ENCODE measurements at places on chromosomes 11 and 22.
A peak's percentile ranks its signal among the peaks of the same experiment; 100 is the strongest.

- no peaks in the 10 kb centered on the region for H3K27me3 ChIP-seq
- no peak overlapping the region for H3K4me3 ChIP-seq
Measured at GRCh38 chr11:90818196-90818745, 595.4 kb upstream of the CHORDC1 start.

GRCh38 chr22:45468872-45469271, 33.8 kb upstream of the FBLN1 start:
- peak overlapping the region; percentile 78 for H3K27ac ChIP-seq
- peaks cover 20% of the 10 kb centered on the region for H3K4me1 ChIP-seq
- H3K36me3 ChIP-seq, result no peaks in the 10 kb centered on the region
- H3K4me3 ChIP-seq, result no peak overlapping the region

GRCh38 chr22:17191163-17191784, 28.0 kb downstream of the ADA2 start:
- no peak overlapping the region for H3K4me3 ChIP-seq
- no peak for DNase-seq
- no peaks in the 10 kb centered on the region for H3K27me3 ChIP-seq
- no peak overlapping the region for H3K27ac ChIP-seq
- H3K4me1 ChIP-seq, result no peaks in the 10 kb centered on the region

GRCh38 chr11:38272376-38272775, 1674.3 kb upstream of the RAG2 start:
- H3K27me3 ChIP-seq, result no peaks in the 10 kb centered on the region
- H3K4me1 ChIP-seq, result no peaks in the 10 kb centered on the region
- no peak overlapping the region for H3K4me3 ChIP-seq
- no peak overlapping the region for H3K27ac ChIP-seq

DNA sequence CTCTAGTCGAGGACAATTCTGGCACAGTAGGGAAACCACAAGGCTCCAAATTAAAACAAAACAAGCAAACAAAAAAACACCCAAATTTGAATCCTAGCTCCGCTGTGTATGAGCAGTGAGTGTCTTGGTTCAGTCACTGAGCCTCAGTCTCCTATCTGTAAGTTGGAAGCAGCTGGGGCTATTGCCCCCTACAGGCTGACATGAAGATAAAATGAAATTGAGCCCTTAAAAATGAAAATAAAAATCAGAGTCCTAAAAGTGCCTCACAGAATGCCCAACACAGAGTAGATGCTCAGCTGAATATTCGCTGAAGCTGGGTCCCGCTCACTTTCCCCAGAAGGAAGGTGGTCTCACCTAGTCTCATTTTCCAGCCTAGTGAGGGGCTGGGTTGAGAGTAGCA, 65.2 kb downstream of the PDE2A start:
- H3K4me1 ChIP-seq, result no peaks in the 10 kb centered on the region
- no peaks in the 10 kb centered on the region for H3K36me3 ChIP-seq
- no peak for DNase-seq
- no peak overlapping the region for H3K4me3 ChIP-seq
- H3K27me3 ChIP-seq, result no peaks in the 10 kb centered on the region

DNA sequence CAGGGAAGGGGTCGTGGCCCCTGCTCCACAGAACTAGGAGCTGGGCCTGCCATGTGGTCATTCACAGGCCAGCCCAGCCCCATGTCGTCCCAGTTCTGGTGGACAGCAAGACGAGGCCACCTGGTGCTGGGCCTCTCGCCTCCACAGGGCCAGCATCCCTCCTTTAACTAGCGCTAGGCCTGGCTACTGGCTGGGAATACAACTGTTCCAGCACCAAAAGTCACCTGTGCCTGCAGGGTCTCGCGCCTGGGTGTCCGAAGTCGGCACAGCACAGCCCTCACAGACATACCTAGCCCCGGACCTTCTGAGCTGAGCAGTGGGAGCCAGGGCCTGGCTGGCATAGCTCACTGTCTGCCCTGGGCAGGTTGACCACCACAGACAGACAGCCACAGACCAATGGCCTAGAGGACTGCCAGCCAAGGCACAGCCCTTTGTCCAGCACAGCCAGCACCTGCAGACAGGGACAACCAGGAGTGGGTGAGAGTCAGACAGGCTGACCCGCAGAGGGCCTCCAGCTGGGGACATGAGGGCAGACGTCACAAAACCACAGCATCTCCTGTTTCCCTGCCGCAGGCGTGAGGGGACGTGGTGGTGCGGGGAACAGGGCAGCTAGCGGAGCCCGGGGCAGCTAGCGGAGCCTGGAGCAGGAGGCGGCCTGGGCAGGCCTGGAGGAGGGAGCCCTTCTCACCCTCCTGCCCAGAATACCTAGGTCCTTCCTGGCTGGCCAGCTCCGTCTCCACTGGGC, 27.2 kb upstream of the TH start:
- H3K4me1 ChIP-seq, result peaks cover 16% of the 10 kb centered on the region
- no peak overlapping the region for H3K27ac ChIP-seq
- no peak for DNase-seq
- no peak overlapping the region for H3K4me3 ChIP-seq

DNA sequence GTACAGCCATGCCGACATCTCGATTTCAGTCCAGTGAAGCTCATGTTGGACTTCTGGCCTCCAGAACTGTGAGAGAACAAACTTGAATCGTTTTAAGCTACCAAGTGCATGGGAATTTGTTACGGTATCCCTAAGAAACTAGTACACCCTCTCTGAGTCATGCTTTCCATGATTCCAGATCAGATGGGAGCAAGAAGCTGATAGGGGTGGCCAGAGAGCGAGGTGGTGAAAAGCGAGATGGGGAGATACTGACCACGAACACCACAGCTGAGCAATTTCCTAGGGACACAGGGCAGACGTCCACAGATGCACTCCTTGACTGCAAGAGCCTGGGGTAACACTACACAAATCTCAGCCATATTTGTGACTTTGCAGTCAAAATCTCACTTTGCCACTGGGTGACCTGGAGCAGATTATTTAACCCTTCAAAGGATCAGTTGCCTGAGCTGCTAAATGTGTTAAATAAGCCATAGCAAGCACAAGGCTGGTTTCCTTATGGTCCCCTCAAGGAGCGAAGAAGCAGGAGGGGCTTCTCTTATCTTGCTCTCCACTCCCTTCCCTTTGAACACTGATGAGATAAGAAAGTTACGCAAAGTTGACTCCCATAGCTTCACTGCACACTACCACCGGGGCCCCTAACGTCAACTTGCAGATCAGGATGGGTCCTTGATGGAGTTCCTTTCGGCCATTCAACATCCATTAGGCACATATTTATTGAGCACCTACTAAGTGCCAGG, 22.6 kb upstream of the RCN1 start:
- no peaks in the 10 kb centered on the region for H3K4me1 ChIP-seq
- no peak for DNase-seq
- H3K4me3 ChIP-seq, result no peak overlapping the region
- H3K27ac ChIP-seq, result no peak overlapping the region
- H3K36me3 ChIP-seq, result no peaks in the 10 kb centered on the region

GRCh38 chr11:18490319-18490718, 34.7 kb downstream of the LDHAL6A start:
- no peak for DNase-seq
- no peak overlapping the region for H3K27ac ChIP-seq
- no peak overlapping the region for H3K4me3 ChIP-seq
- H3K27me3 ChIP-seq, result no peaks in the 10 kb centered on the region
- H3K36me3 ChIP-seq, result peaks cover 60% of the 10 kb centered on the region

- H3K27ac ChIP-seq, result no peak overlapping the region
- no peaks in the 10 kb centered on the region for H3K36me3 ChIP-seq
- no peaks in the 10 kb centered on the region for H3K4me1 ChIP-seq
- no peak overlapping the region for H3K4me3 ChIP-seq
Measured at GRCh38 chr11:27161071-27161470, 120.5 kb downstream of the BBOX1 start.

- H3K27me3 ChIP-seq, result no peaks in the 10 kb centered on the region
- no peak for DNase-seq
- no peak overlapping the region for H3K4me3 ChIP-seq
- no peaks in the 10 kb centered on the region for H3K36me3 ChIP-seq
- H3K27ac ChIP-seq, result no peak overlapping the region
Measured at GRCh38 chr11:39192671-39193070, 2266.8 kb downstream of the LRRC4C start.

- peak; percentile 83 for DNase-seq
- H3K4me1 ChIP-seq, result peaks cover 14% of the 10 kb centered on the region
- no peak overlapping the region for H3K4me3 ChIP-seq
- H3K27ac ChIP-seq, result peak overlapping the region; percentile 63
Measured at GRCh38 chr22:32745251-32745995, 56.1 kb upstream of the TIMP3 start.

DNA sequence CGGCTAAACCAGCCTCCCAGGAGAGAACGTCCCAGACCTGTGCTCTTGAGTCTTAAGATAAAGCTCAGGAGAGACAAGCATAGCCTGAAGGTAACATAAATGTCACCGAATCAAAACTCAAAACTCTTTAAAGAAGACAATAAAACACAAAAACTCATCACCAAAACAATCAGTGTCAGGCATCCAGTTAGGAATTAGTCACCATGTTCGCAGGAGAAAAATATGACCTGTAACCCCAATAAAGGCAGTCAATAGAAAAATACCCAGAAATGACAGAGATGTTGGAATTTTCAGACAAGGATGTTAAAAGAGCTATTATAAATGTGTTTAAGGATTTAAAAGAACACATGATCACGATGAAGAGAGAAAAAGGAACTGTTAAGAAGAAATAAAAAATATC, 352.4 kb downstream of the BRD1 start:
- H3K36me3 ChIP-seq, result no peaks in the 10 kb centered on the region
- H3K4me1 ChIP-seq, result no peaks in the 10 kb centered on the region
- no peak overlapping the region for H3K4me3 ChIP-seq
- peaks cover 11% of the 10 kb centered on the region for H3K27me3 ChIP-seq

DNA sequence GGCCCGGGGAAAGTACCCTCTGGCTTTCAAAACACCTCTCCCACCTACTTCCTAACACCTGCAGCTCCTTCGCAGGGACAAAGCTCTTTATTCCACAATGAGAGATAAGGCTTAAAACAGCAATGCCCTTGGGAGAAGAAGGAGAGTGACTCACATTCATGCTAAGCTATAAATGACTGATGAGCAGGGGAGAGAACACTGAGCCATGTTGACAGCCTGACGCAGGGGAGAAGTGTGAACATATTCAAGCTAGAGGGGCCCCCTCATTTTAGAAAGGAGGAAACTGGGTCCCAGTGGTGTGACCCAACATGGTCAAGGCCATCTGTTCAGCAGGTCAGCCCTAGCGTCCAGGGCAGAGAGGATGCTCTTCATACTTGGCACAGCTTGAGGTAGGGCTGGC, 171.8 kb downstream of the DSCAML1 start:
- no peaks in the 10 kb centered on the region for H3K36me3 ChIP-seq
- no peaks in the 10 kb centered on the region for H3K4me1 ChIP-seq
- H3K4me3 ChIP-seq, result no peak overlapping the region
- DNase-seq, result no peak

DNA sequence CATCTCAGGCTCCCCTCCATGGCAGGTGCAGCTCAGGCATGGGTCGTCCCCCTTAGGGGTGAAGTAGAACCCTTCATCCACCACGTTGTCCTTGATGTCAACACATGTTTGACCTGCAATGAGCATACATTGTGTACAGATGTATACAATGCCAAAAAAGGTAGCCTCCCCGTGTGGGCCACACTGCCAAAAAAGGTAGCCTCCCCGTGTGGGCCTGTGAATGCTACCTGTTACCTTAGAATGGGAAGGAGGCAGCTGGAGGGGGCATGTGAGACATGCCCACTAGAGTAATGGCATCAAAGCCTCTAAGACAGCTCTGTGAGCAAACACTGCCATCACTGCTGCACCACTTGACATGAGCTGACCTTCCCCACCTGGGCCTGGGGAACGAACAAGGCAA, 73.7 kb downstream of the DGCR2 start:
- DNase-seq, result peak; percentile 9

DNA sequence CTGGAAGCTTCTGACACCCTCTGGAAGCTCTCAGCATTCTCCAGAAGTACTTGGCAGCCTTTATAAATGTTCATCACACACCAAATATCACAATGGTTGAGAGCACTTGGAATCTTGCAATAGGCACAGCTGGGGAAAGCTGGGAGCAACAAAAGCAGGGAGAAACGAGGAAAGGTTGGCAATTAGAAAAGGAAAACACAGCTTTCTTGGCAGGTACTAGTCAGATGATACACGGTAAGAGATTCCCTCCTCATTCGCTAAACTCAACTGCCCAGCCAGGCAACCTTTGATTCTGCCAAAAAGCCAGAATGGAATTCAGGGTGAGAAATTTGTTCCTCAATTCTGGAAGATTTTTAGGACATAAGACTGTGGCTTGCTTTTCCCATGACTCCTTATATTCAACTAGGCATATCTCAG, 576.9 kb upstream of the ANO5 start:
- no peaks in the 10 kb centered on the region for H3K27me3 ChIP-seq
- no peaks in the 10 kb centered on the region for H3K36me3 ChIP-seq
- H3K4me1 ChIP-seq, result no peaks in the 10 kb centered on the region
- no peak overlapping the region for H3K27ac ChIP-seq

GRCh38 chr11:87421422-87421821, 383.7 kb downstream of the TMEM135 start:
- DNase-seq, result no peak
- H3K4me1 ChIP-seq, result peaks cover 16% of the 10 kb centered on the region
- no peaks in the 10 kb centered on the region for H3K27me3 ChIP-seq
- no peaks in the 10 kb centered on the region for H3K36me3 ChIP-seq

GRCh38 chr22:50030297-50031188, 18.0 kb upstream of the IL17REL start:
- no peak for DNase-seq
- H3K36me3 ChIP-seq, result no peaks in the 10 kb centered on the region
- peaks cover 5% of the 10 kb centered on the region for H3K27me3 ChIP-seq
- H3K4me3 ChIP-seq, result no peak overlapping the region
- no peaks in the 10 kb centered on the region for H3K4me1 ChIP-seq

- no peak overlapping the region for H3K4me3 ChIP-seq
- DNase-seq, result no peak
- no peak overlapping the region for H3K27ac ChIP-seq
- no peaks in the 10 kb centered on the region for H3K4me1 ChIP-seq
- peaks cover 5% of the 10 kb centered on the region for H3K36me3 ChIP-seq
Measured at GRCh38 chr11:77386178-77386577, 84.7 kb upstream of the GDPD4 start.

DNA sequence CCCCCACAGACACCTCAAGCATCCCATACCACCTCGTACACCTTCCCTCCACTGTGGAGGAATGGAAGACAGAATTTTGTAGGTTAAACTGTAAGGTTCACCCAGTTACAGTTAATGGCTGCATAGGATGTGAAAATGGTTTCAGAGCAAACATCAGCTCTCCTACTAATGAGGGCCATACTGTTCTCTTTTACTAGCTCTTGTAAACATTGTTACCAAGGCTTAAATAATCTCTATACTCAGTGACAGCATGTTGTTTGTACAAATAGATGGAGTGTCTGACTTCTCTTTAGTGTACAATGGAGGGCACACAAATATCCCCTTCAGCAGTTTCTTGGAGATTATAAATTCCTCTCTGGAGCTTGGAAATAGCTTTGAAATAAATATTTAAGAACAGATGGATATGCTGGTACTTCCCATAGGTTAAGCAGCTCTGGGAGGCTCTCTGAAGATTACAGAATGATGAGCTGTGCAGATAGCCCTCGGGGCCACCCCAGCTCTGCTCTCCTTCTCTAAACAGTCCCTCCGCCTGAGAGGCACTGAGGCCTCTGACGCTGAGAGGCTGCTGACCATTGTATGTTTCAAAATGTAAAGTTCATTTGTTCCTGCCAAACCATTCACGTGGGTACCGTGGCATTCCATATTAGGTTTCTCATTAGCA, 25.7 kb downstream of the TTC12 start:
- peaks cover 7% of the 10 kb centered on the region for H3K4me1 ChIP-seq
- H3K27me3 ChIP-seq, result no peaks in the 10 kb centered on the region
- no peak overlapping the region for H3K4me3 ChIP-seq
- DNase-seq, result no peak

- H3K4me3 ChIP-seq, result no peak overlapping the region
- H3K27me3 ChIP-seq, result peaks cover 50% of the 10 kb centered on the region
- H3K27ac ChIP-seq, result no peak overlapping the region
- no peak for DNase-seq
- no peaks in the 10 kb centered on the region for H3K4me1 ChIP-seq
Measured at GRCh38 chr11:17711836-17712235, 7.5 kb upstream of the MYOD1 start.
